ENCODE measurements at places on chromosomes 2 and 18.

DNA sequence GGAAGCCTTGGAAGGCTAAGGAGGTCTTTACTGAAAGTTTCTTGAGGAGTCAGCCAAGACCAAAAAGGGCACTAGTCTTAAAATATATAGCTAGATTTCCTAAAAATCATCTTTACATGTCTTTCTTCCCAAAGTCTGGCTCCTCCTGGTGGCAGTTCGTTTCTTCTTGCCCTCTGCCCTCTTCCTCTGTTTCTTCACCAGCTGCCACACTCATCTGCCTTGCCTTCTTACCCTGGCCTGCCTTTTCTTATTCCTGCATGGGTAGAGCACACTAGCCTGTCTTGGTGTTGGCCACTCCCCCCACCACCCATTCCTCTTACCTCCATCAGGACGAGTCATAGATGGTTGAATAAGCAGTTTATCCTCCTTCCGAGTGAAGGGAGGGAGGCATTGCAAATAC lies 129.8 kb downstream of the RAPGEF4 start:
- DNase-seq = no peak

DNA sequence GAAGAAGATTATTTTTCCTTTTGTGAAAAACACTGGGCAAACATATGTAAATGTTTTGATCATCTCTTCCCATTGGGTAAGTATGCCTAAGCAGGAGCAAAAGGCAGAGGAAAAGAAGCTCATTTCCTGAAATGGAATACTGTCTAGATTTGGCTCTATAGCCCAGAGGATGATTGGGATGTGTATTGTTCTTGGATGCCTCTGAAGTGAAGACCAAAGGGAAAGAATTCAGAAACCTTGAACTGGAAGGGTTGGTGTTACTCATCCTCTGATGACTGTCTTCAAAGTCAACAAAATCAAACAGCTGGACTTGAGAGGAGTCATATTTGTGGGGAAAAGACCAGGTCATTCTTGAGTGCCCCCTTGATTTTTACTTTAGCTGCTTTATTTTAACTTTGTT lies 112.6 kb upstream of the NT5C1B start:
- DNase-seq = no peak

DNA sequence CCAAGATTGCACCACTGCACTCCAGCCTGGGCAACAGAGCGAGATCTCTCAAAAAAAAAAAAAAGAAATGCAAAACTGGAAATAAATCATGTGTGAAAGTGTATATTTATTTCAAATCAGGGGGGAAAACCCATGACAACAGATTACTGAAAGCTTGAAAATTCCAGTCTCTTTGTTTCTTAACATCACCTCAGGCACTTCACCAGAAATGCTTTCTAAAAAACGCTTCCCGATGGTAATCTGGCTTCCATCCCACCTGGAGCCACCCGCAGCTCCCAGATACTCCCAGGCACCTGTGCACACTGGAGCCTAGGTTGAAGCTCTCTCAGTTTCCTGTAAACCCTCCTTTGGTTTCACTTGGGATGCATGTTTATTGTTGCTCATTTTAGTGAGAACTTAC lies 7.2 kb upstream of the ITGB6 start:
- DNase-seq = no peak

GRCh38 chr2:146817613-146818012 lies 1027.2 kb upstream of the ACVR2A start:
- no peak for DNase-seq

DNA sequence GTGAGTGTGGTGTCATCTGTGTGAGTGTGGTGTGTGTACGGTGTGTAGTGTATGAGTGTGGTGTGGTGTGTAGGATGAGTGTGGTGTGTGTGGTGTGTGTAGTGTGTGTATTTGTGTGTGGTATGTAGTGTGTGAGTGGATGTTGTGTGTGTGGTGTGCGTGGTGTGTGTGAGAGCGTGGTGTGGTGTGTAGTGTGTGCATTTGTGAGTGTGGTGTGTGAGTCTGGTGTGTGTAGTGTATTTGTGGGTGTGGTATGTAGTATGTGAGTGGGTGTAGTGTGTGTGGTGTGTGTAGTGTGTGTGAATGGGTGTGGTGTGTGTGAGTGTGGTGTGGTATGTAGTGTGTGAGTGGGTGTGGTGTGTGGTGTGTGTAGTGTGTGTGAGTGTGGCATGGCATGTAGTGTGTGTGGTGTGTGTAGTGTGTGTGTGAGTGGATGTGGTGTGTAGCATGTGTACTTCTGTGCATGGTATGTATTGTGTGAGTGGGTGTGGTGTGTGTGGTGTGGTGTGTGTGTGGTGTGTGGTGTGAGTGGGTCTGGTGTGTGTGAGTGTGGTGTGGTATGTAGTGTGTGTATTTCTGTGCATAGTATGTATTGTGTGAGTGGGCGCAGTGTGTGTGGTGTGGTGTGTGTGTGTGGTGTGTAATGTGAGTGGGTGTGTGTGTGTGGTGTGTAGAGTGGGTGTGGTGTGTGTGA lies 227.8 kb downstream of the BCL2 start:
- no peak for DNase-seq

DNA sequence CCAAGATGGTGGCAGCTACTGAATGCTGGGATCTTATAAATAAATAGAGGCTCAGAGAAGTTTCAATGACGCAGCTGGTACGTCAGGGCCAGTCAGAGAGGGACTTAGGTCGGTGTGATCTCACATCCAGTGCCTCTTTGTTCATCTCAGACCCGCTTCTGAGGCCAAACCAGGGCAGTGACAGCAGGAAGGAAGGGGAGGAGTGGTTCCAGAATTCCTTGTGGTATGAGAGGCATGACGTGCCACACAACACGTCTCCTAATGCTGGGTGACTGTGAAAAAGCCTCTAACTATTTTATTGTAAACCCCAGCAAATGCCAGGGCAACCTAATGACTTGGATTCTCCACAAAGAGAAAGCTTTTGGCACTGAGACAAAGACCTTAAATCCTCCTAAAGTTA lies 423.3 kb downstream of the LPIN1 start:
- no peak for DNase-seq

- DNase-seq = no peak
Observed at GRCh38 chr18:34220081-34220815, 4.5 kb downstream of the NOL4 start.

GRCh38 chr2:95277246-95277906 lies 3.1 kb downstream of the PROM2 start:
- no peak for DNase-seq

DNA sequence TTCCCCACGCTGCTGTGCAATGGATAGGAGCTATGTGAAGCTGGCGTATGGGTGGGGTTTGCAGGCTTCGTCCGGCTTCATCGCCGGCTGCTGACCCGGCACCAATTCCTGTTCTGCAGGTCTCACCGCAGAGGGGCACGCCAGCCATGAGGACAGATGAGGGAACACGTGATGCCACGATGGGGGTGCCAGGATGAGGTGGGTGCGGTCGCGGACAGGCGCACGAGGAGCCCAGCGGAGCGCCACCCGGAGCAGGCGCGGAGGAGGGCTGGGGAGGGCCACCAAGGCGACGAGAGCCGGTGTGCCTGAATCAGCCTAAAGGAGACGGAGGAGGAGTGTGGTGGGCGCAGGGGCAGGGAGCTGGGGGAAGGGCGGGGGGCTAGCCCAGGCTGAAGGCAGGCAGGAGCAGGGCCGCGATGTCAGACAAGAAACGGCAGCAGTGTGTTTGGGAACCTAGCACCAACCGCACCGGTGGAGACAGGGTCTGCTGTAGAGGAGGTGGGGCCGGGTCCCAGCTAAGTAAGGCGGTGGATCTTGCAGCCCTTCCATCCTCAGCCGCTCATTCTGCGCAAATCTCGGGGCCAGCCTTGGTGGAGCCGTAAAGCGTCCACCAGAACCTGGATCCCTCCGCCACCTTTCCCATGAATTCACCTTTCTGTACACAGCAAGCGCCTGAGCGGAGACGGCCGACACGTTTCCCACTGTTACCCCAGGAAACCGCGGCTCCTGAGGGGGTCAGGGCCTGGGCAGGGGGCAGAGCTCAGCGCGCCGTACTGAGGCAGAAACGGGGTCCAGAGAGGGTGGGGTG lies 17.0 kb upstream of the CD8A start:
- DNase-seq = no peak

- no peak for DNase-seq
Observed at GRCh38 chr2:69271831-69272257, 115.2 kb downstream of the GFPT1 start.

DNA sequence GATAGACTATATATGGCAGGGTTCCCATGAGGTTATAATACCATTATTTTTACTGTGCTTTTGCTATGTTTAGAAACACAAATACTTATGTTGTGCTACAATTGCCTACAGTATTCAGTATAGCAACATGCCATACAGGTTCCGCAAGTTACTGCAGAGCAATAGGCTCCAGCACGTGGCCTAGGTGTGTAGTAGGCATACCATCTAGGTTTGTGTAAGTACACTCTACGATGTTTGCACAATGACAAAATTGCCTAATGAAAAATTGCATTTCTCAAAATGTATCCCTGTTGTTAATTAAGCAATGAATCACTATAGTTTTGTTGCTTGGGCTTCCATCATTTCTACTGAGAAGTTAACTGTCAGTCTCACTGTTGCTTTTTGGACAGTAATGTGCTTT lies 9.8 kb downstream of the CD302 start:
- no peak for DNase-seq

DNA sequence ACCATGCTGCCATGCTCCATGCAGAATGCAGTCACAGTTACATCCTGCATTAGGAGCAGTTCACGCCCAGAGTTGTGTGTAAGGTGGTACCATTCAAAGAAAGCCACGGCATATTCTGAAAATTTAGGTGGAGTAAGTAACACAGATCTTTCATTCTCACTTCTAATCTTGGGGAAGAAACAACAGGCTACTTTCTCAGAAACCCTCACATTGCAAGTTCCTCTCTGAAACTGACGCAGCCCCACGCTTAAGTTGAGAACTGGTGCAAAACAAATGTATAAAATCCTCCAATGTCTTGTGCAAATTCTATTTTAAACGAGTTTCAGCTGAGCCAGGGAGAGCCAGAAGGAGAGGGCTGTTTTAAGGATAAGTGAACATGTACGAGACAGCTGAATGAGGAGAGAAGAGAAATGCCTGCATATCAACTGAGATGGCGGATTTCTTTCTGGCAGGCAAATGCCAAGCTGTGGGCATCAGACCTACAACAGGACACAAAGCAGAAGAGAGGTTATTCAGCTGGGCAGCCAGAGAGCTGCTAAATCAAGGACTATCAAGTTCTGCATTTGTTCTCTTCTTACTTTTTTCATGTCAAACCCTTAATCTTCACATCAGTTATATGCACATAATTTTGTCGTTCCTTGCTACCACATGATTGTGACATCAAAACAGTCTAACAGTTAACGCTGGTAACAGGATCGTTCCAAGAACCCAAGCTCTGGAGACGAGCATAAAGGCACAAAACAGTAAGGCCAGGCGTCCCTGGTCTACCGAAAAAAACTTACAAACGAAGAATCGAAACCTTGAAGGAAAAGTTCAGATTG lies 6.4 kb downstream of the ARL4C start:
- DNase-seq = no peak

GRCh38 chr2:232104076-232104646 lies 142.6 kb downstream of the DIS3L2 start:
- DNase-seq = no peak

DNA sequence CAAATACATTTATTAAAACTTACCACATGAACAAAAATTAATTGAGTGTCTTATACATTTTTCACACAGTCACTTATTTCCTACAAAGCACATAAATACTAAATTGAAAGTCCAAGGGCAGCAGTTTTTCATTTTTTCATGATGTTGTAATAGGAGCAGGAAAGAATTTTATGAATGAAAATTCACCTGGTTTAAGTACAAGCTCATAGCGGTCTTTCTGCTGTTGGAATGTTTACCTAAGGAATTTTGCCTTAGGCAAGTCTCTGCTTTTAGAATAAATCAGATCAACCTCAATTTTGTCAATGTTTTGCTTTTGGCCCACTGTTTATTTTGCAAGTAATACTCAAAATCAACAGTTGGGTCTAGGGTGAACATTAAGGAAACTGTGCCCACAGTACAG lies 40.0 kb downstream of the ETAA1 start:
- DNase-seq = no peak

- no peak for DNase-seq
Observed at GRCh38 chr2:158726911-158727592, 68.1 kb upstream of the DAPL1 start.

DNA sequence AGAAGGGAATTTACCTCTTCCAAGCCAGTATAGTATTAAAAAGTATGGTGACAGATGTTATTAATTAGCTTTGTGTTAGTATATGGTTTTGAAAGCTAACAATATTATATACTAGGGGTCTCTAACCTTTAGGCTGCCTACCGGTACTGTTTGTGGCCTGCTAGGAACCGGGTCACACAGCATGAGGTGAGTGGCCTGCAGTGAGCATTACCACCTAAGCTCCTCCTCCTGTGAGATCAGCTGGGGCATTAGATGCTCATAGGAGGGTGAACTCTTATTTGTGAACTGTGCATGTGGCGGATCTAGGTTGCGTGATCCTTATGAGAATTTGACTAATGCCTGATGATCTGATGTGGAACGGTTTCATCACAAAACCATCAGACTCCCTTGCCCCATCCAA lies 583.4 kb upstream of the CDH2 start:
- no peak for DNase-seq

DNA sequence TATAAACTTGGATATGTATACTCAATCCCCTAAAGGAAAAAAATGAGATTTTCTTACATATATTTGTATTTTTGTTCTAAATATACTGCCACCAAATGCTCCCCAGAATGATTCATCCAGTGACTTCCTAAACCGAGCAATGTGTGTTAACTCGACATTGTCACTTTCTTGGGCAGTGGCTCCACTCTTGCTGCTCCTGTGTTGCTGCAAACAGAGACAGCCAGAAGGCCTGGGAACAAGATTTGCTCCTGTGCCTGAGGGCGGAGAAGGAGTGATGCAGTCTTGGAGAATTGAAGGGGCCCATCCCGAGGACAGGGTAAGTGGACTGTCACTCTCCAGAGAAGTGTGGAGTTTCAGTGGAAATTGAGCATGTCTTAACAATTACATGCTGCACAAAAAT lies 32.7 kb downstream of the DSG4 start:
- DNase-seq = no peak

DNA sequence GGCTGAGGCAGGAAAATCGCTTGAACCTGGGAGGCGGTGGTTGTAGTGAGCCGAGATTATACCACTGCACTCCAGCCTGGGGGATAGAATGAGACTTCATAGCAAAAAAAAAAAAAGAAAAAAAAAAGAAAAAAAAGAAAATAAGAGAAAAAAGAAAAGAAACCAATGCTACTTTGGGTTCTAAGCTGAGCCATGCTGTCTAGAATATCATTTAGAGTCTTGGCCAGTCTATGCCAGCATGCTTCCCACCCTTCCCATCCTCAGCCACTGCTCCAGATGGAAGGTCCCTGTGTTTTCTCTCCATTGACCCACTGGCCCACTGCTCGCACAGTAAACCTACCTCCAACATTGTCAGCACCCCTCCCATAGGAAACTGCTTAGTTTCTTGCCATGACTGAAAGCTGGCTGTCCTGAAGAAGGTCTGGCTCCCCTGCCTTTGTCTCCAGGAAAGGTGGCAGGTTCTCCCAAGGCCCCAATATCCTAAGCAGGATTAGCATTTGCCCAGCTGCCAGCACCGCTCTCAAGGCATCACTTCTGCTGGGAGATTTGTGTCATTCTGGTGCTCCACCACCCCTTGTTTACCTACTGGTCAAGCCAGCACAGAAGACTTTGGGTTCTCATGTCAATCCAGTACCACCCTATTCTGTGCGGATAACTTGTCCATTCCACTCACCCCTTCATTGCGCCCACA lies 47.3 kb upstream of the PAPOLG start:
- no peak for DNase-seq

- DNase-seq = no peak
Observed at GRCh38 chr18:48455555-48456478, 46.6 kb upstream of the ZBTB7C start.
